Stomach (tissue), 19 donors: ENCODE measurements at places on chromosomes 5 and 9.

DNA sequence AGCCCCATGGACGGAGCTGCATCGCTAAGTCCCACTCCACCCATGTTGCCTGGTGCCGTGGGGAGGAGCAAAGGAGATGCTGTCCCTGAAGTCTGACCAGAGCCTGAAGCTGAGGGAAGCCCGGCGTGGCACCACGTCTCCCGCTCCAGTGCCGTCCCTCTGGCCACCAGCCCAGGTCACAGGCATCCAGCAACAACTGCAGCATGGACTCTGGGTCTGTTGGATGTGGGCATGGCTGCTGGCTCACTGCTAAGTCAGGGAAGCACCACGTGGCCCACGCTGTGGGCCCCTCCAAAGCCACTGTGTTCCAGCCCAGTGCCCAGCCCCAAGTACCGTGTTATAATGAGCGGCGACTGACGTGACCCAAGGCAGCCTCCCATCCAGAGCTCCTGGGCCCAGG is 112.6 kb downstream of the SYK start:
- H3K4me1 ChIP-seq: no peaks in the 10 kb centered on the region
- H3K4me3 ChIP-seq: no peak overlapping the region
- DNase-seq: no peak
- H3K27ac ChIP-seq: no peak overlapping the region
- no peaks in the 10 kb centered on the region for H3K36me3 ChIP-seq

DNA sequence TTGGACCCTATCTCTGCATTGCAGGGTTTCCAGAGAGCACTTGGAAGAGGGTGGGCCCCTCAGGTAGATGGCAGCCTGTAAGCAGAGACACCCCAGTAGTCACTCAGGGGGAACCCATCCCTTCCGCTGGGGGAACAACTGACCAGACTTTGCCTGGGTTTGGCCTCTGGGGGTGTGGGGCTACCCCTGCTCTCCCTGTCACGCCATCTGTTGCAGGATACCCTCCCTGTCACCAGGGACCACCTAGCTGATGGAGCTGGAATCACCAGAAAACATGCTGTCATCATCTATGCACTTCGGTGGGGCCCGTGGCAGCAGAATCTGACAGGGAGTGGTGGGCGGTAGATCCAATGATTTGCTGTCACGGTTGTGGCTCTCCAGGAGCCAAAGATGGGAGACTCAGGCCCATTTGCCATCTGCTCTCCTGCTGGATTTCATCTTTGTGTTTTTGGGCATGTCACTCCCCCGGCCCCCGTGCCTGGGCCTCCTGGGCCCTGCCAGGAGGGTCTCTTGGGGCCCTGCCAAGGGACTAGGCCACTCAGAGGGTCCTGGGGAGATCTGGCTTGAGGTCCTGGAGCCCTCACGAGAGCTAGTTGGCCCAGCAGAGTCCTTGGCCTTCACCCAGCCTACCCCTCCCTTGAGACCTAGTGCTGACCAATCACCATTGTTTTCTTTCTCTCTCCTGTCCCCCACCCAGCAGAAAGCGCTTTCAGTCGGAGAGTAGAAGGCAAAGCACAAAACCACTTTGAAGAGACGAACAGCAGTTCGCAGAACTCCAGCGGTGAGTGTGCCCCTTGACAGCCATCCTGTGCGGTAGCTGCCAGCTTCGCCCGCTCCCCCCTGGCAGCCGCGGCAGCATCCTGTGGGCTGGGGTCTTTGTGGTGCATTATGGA is 45.9 kb downstream of the AMBP start:
- no peak overlapping the region for H3K4me3 ChIP-seq
- peaks cover 8% of the 10 kb centered on the region for H3K36me3 ChIP-seq
- H3K27me3 ChIP-seq: no peaks in the 10 kb centered on the region
- no peak for DNase-seq
- H3K4me1 ChIP-seq: no peaks in the 10 kb centered on the region
- no peak overlapping the region for H3K27ac ChIP-seq

DNA sequence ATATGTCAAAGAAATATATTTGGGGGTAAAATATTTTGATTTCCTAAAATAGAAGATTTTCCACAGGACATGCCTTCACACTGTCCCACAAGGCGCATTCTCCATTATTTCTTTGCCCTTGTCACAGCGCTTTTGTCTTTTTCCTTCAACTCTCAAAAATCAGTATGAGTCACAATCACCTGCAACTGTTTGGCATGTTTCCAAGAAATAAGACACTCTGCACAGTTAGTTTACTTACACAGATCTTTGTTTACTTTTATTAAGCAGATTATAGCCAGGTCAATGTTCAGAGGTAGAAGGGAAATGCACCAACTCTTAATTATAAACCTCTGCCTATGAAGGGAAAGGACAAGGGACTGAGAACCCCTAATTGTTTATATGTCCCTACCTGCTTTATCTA is 9.5 kb downstream of the CEMIP2 start:
- no peaks in the 10 kb centered on the region for H3K36me3 ChIP-seq
- no peak for DNase-seq
- H3K27me3 ChIP-seq: no peaks in the 10 kb centered on the region
- peak overlapping the region; percentile 11 for H3K4me3 ChIP-seq
- peak overlapping the region; percentile 99 for H3K27ac ChIP-seq

DNA sequence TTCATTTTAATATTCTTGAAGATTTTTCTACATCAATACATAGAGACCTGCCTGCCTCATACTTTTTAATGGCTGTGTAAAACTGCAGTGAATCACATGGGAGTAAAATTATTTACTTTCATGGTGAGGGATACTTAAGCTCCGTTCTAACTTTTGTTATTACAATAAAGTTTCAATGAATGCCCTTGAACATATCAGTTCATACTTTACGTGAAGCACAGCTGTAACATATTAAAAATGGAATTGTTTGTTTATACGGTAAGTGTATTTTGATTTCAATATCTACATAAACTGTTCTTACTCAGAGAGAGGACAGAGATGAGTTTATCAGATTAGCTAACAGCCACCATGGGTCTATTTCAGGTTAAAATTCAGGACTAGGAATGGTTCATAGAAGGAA is 155.1 kb downstream of the NR3C1 start:
- peaks cover 12% of the 10 kb centered on the region for H3K4me1 ChIP-seq
- no peak overlapping the region for H3K4me3 ChIP-seq
- no peaks in the 10 kb centered on the region for H3K36me3 ChIP-seq
- H3K27ac ChIP-seq: peak overlapping the region; percentile 43
- DNase-seq: no peak
- no peaks in the 10 kb centered on the region for H3K27me3 ChIP-seq

- H3K27ac ChIP-seq: no peak overlapping the region
- H3K4me3 ChIP-seq: no peak overlapping the region
- H3K27me3 ChIP-seq: no peaks in the 10 kb centered on the region
- no peaks in the 10 kb centered on the region for H3K4me1 ChIP-seq
- no peak for DNase-seq
- no peaks in the 10 kb centered on the region for H3K36me3 ChIP-seq
Observed at GRCh38 chr5:112694853-112695709, 42.6 kb upstream of the APC start.

- DNase-seq: no peak
- H3K36me3 ChIP-seq: no peaks in the 10 kb centered on the region
- peaks cover 2% of the 10 kb centered on the region for H3K4me1 ChIP-seq
- no peak overlapping the region for H3K4me3 ChIP-seq
- peaks cover 65% of the 10 kb centered on the region for H3K27me3 ChIP-seq
Observed at GRCh38 chr5:135471726-135472125, 19.6 kb upstream of the TIFAB start.

- H3K27me3 ChIP-seq: no peaks in the 10 kb centered on the region
- H3K4me1 ChIP-seq: no peaks in the 10 kb centered on the region
- H3K27ac ChIP-seq: no peak overlapping the region
- no peak for DNase-seq
- H3K4me3 ChIP-seq: no peak overlapping the region
Observed at GRCh38 chr9:115261656-115262081, 143.7 kb upstream of the TNC start.
